NB4 (cell line): ENCODE measurements at places on chromosomes 6 and 20.
A peak's percentile ranks its signal among the peaks of the same experiment; 100 is the strongest.

DNA sequence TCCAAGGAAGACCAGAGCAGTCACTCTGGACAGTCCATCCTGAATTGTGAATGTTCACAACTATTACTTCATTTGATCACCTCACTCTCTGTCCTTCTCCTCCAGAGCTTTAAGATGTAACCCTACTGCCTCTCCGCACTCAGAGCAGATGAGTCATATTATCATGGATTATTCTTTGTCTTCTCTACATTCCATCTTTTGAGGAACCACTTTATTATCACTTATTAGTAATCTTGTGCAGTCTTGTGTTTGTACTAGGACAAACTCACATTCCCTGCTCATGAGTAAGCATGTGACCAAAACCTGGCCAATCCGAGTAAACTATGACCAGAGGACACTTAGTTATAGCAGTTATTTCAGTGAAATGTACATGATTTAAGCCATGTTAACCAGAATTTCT is 401.5 kb upstream of the ADGRB3 start:
- DNase-seq = no peak

GRCh38 chr6:55299286-55299985 is 27.8 kb upstream of the GFRAL start:
- DNase-seq = no peak

DNA sequence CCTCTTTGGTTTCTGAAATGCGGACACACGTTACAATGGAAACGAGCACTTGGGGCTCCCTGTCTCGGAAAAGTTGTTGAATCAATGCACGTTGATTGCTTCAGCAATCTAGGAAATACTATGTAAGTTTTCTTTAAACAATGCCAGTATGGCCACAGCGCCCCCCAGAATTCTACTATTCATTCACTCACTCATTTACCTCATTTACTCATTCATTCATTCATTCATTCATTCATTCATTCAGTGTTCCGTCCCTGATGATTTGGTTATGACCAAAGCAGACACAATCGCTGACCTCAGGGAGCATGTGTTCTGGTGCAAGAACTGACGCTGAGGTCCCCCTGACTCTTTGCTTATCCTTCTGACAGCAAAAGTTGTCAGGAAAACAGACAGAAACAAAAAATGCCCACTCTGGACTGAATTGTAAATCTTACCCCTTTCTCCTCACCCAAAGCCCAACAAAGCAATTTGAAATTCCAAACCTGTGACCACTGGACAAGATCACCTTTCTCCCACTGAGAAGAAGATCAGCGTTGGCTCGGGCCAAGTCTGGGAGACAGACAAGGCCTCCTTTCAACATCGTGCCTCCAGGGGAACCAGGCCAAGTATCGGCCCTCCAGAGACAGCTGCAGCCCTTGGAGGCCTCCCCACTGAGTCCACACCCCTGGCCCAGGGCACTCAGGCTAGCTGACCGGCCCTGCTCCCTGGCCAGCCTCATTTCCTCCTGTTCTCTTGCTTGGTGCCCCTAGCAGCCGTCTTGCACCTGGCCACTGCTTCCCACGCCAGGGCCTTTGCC is 15.0 kb upstream of the PMEPA1 start:
- DNase-seq = no peak

DNA sequence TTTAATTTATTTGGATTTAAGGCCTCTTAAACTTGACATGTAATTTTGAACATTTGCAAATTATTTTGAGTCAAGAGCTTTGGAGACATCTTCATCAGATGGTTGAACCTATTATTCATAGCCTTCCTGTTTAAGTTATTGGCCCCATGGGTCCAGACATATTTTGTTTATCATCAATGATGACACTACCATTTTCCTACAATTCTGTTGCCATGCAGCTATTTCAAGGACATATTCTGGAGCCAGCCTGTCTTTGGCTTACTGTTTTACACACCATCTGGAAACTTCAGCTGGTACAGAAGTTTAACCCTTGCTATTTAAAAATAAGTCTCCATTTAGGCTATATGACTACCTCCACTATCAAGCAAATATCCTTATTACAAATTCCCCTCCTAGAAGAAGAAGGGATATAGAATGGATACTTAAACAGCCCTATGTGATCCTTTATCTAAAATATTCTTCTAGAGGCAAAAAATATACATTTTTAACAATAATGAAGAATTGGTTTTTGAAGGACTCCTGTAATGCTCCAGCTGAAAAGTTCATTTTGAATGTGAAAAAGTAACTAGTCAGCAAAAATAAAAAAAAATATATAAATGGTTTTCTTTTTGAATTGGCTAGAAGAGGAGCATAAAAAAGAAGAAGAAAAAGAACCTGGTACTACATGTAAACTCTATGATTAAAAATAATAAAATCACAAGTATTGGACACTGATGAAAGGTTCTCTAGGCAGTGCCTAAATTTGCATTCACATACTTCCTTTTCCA is 544.0 kb upstream of the HS3ST5 start:
- DNase-seq = no peak

GRCh38 chr20:6590891-6591637 is 176.4 kb upstream of the BMP2 start:
- DNase-seq = no peak

GRCh38 chr6:97626671-97627441 is 343.8 kb upstream of the MMS22L start:
- peak; percentile 47 for DNase-seq

GRCh38 chr6:28330041-28330440 is 5.9 kb downstream of the ZSCAN31 start:
- no peak for DNase-seq

DNA sequence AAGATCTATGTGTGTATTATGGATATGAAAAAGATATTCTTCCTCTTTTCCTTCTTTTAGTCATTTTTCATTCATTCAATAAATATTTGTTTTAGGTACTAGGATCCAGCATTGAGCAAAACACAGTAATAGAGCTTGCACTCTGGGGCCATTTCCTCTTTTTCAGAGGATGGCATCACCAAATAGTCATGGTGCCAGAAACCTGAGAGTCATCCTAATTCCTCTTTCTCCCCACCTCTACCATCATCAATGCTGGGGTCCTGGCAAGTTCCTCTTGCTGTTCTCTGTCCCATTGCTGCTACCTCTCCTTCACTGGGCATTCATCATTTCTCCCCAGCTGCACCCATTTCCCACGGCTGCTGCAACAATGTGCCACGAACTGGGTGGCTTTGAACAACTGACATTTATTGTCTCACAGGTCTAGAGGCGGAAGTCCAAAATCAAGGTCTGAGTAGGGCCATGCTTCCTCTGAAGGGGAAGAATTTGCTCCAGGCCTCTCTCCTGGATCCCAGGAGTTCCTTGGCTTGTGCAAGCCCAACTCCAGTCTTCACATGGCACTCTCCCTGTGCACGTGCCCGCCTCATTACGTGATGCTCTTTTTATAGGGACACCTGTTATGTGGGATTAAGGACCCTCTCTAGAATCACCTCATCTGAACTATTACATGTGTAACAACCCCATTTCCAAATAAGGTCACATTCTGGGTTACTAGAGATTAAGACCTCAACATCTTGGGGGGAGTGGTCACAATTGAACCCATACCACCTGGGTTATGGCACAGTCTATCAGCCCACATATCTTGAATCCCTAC is 9.5 kb upstream of the IGF2R start:
- peak; percentile 87 for DNase-seq

DNA sequence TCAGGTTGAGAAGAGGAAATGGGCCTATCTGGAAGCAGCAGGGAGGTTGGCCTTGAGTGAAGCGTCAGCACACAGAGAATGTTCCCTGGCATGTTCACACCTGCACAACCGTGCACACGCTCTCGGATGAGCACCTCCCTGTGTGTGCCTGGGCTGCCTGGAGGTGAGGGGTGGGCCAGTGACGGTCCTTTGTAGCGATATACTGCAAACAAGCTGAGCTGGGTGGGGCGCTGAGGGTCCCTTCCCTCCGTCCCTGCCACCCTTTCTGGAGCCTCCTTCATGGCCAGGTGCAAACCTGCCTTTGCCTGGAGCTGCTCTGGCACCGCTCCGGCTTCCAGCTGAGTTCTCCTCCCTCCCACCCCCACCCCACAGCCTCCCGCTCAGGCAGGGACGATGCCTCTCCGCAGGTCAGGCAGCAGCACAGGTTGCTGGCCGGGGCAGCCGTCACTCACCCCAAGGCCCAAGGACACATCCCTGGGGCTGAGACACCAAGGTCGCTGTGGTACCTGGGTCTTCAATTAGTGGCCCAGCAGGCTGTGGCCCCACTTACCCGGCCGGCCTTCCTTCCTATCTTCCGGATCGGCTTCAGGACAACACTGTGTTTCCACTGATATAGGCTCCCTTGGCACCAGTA is 111.6 kb downstream of the ERMARD start:
- no peak for DNase-seq

GRCh38 chr6:126381498-126381897 is 41.6 kb downstream of the CENPW start:
- DNase-seq = no peak

GRCh38 chr6:116218172-116218633 is 35.7 kb downstream of the TSPYL4 start:
- DNase-seq = peak; percentile 30

GRCh38 chr6:106084106-106084988 is 1.8 kb upstream of the PRDM1 start:
- peak; percentile 90 for DNase-seq

DNA sequence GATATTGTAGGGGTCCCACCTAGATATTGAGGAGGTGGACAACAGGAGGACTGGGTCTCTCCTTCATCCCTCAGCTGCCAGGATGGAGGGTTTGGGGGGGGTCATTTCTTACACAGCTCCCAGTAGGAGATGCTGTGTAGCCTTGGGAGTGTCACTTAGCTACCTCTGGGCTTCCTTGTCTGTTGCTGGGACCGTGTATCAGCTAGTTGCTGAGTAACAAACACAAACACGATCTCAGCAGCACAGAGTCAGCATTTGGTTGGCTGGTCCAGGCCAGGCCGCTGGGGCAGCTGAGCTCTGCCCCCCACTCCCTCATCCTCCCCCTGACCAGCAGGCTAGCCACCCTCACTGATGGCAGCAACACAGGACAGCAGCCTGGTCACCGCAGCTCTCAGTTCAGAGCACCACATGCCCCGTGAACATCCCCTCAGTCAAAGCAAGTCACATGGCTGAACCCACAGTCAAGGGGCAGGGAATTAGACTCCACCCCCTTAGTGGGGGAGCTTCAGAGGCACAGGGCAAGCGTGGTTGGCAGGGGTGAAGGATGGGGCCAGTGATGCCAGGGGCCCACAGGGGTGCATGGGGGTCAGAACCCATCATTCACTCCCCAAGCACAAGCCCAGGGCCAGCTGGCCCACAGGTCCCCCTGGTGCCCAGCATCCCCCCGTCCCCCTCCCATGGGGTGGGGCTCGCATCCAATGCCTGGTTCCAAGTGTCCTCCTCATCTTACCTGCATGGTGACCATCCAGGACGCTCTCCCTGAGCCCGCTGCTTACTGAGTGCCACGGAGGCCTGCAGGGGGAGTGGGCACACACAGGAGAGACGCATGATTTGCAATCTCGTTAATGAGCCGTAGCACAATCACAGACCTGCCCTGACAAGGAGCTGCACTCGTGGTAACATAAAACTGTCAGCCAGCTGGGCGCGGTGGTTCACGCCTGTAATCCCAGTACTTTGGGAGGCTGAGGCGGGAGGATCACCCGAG is 112.4 kb downstream of the TAF4 start:
- no peak for DNase-seq

GRCh38 chr20:10761232-10761631 is 87.4 kb upstream of the JAG1 start:
- no peak for DNase-seq

DNA sequence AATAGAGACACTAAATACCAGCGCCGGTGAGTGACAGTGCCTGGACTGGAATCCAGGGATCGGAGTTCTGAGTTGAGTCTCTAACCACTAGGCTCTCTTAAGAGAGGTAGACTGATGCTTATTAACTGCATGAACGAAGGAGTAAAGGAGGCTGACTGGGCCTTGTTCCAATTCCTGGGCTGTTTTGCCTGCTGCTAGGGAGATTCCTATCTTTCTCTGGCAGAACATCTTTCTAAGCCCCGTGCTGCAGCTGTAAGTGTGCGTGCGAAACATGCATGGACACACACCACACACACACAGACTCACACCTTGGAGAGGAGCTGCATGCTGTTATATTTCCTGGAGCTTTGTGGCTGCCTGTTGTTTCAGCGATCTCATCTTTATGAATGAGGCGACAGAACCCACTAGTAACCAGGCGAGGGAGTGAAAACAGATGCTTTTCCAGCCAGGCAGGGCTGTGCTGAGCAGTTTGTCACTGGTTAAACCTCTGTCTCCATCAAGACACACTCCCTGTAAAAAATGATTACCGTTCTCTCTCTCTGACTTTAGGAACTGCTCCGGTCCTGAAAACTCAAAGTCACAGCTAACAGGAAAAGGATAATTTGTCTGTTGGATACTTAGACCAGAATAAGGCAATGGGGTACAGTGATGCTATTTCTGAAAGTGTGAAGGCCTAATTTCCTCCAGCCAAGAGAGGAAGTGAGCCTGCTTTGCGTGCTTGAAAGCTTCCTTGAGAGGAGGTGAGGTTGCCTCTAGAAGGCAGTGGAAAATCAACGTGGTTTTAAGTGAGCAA is 157.4 kb upstream of the ZNF217 start:
- DNase-seq = peak; percentile 85

- DNase-seq = no peak
Measured at GRCh38 chr20:44031781-44032582, 117.3 kb downstream of the TOX2 start.

DNA sequence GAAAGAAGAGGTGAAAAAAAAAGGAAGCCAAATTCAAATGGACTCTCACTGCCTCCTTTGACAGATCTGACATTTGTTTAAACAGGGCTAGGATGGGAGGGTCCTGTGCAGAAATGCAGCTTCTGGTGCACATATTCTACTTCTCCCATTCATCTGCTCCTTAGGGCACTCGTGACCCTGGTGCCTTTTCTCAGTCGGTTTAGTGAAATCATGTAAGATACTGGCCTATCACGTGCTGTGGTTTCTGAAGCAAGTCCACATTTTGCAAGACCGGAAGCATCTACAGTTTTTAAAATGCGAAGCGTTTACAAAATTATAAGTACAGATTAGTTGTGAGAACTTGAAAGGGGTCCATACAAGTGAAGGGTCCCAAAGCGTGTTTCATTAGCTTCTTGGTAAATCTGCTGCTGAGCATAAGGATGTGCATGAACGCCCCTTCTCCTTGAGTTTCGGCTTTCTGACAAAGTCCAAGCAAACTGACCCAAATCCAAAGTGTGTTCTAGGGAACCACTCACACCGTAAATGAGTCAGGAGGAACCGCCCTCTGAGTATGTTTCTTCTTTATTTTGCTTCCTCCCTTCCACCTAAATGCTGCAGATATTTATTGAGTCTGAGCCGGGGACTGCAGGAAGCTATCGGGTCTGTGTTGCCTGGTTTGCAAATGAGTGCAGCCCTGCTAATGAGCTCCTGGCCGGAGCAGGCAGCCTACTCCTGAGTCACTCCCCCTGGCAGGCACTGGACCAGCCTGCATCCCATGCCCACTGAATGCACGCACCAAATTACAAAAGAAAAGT is 323.8 kb upstream of the JARID2 start:
- peak; percentile 98 for DNase-seq

GRCh38 chr6:109121411-109121810 is 26.1 kb downstream of the CEP57L1 start:
- DNase-seq = no peak

DNA sequence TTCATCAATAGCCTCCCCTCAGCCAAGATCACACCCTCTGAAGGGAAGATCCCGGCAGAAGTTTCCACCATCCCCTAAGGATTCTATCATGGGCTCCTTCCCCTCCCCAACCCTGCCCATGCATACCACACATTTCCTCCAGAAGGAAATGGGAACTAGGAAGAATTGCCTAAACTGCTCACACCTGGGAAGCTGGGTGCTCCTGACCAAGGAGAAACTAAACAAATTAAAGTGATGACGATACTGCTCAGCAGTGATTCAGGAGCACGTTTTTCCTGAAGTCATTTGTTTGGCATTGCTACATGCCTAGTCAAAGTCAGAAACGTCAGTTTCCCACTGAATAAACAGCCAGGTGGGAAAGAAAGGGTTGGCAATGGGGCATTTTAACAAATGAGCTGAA is 136.1 kb upstream of the CDYL start:
- DNase-seq = no peak
